ENCODE measurements at places on chromosomes 5 and 9.

GRCh38 chr9:24245988-24246387 lies 299.7 kb downstream of the IZUMO3 start:
- no peak for DNase-seq

GRCh38 chr5:141488591-141489561 lies at the start of gene PCDHGC5:
PCDHGC5 (plus strand) TSS chr5:141489081; CDS start chr5:141489241, 160 bp downstream.
- no peak for DNase-seq

GRCh38 chr9:105127863-105128220 lies 116.6 kb upstream of the SLC44A1 start:
- peak; percentile 94 for DNase-seq

GRCh38 chr9:99466104-99466503 lies 244.0 kb downstream of the SEC61B start:
- no peak for DNase-seq

- DNase-seq, result no peak
Measured at GRCh38 chr5:150023136-150023535, 22.6 kb downstream of the HMGXB3 start.

GRCh38 chr5:98292496-98292895 lies 481.0 kb upstream of the RGMB start:
- DNase-seq, result no peak

DNA sequence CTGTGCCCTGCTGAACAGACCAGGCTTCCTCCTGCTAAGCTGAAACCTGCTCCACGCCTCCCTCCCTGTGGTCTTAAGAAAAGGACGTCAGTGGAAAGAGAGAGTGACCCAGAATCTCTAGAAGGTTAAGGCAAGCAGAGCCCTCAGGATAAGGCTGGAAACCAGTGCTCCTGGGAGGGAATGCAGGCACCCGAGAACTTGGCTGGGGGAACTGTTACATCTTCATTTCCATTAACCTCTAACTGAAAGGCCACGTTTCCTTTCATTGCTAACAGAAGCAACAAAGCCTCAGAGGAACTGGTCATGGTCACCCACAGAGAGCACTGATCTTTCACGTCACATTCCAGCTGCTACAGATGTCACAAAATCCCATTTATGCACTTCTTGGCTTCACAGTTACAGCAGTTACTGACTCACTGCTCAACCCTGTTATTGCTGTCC lies 26.1 kb upstream of the AKNA start:
- no peak for DNase-seq

GRCh38 chr5:26690511-26690910 lies 347.9 kb downstream of the CDH9 start:
- DNase-seq, result no peak

DNA sequence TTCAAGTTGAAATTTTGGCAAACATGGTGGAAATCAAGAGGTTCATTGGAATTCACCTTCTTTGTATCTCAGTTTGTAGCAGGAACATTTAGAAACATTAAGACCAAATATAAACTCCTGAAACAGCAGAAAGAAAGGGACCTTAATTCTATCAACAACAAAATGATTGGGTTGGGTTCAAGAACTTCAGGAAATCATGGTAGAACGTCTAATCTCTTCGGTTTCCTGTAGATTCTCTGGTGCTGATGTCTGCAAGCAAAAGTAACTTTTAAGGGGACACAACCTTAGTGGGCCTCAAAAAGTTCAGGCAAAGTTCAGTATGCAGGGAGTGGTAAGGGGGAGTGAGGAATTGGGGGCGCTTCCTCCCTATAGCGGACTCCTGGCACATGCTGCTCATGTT lies 3.4 kb downstream of the IL33 start:
- no peak for DNase-seq

GRCh38 chr5:94807985-94808384 lies 189.5 kb downstream of the SLF1 start:
- DNase-seq, result no peak

- DNase-seq, result no peak
Measured at GRCh38 chr9:72883875-72884274, 69.0 kb downstream of the ALDH1A1 start.

DNA sequence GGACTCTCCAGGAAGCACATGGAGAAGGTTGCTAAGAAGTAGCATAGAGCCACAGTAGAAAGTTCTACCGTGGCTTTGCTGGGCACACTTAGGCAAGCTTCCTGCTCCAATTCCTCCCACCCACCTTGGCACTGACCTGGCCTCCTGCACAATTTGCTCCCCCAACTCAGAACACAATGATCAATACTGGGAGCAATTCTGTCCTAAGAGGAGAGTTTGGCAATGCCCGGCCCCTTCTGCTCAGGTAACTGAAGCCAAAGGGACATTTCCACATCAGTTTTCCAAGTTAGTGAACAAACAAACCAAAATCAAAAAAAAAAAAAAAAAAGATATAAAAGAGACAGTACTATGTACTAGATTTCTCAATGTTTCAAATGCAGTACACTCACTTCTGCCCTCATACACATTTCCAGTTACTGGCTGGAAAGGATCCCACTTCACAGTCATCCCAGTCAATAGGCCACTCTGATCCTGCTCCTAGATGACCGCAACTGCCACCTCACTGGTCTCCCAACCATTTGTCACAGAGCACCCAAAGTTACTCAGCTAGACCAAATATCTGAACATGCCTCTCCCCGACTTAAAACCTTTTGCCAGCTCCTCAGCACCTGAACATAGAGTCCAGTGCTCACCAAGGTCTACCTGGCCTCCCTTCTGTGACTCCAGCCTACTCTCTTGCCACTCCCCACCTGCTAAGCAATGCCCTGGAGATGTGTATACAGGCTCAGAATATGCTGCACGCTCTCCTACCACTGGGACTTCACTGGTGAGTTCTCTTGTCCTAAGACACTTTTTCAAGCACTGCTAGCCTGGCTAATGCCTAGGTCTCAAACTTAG lies 21.3 kb downstream of the ABCA1 start:
- DNase-seq, result no peak

Measured in hematopoietic multipotent progenitor cell (in vitro differentiated cells).